RWPE2 (cell line): ENCODE measurements at places on chromosomes 7 and 10.

GRCh38 chr10:109027534-109028185 is 895.7 kb downstream of the XPNPEP1 start:
- DNase-seq = no peak

DNA sequence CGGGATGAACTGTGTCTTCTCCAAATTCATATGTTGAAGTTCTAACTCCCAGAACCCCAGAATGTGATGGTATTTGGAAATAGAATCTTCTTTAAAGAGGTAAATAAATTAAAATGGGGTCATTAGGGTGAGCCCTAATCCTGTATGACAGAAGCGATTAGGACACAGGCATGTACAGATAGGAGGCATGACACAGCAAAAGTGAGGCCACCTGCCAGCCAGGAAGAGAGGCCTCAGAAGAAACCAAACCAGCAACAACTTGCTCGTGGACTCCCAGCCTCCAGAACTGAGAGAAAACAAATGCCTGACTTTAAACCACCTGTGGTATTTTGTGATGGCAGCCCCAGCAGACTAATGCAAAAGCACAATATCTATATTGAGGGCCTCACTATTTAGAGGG is 214.3 kb downstream of the NEBL start:
- DNase-seq = no peak

- no peak for DNase-seq
Observed at GRCh38 chr10:21095073-21095472, 198.0 kb upstream of the NEBL start.

GRCh38 chr10:129796710-129797420 is 167.2 kb downstream of the EBF3 start:
- no peak for DNase-seq

DNA sequence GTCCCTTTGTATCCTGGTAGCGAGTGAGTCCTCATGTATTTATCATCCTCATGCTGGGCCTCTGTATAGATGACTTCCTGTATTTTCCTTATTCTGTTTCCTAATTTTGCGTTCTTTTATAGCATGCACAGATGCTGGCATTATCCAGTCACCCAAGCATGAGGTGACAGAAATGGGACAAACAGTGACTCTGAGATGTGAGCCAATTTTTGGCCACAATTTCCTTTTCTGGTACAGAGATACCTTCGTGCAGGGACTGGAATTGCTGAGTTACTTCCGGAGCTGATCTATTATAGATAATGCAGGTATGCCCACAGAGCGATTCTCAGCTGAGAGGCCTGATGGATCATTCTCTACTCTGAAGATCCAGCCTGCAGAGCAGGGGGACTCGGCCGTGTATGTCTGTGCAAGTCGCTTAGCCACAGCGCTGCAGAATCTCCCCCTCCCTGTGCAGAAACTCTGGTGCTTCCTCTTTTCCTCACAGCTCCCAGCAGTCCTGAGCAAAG is 183.1 kb upstream of the PRSS58 start:
- no peak for DNase-seq

GRCh38 chr10:23897267-23897666 is 311.7 kb upstream of the KIAA1217 start:
- DNase-seq = no peak

GRCh38 chr7:131042269-131043160 is 285.2 kb upstream of the MKLN1 start:
- DNase-seq = no peak

DNA sequence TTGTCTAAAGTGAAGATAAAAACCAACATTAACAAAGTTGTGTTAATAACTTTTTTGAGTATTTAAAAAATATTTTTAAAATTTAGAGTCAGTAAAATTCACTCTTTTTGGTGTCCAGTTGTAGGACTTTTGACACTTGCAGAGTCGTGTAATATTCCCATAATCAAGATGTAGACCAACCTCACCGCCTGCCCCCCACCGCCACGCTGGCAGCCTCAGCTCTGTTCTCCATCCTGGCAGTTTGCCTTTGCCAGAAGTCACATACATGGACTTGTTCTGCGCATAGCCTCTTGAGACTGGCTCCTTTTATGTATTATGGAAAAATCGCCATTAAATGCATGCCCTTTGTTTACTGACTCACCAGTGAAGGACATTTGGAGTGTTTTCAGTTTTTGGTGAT is 27.3 kb upstream of the SYCE1 start:
- no peak for DNase-seq

GRCh38 chr7:81624021-81624592 is 145.7 kb downstream of the HGF start:
- DNase-seq = no peak

- DNase-seq = no peak
Observed at GRCh38 chr10:119303886-119304285, 96.5 kb downstream of the GRK5 start.

DNA sequence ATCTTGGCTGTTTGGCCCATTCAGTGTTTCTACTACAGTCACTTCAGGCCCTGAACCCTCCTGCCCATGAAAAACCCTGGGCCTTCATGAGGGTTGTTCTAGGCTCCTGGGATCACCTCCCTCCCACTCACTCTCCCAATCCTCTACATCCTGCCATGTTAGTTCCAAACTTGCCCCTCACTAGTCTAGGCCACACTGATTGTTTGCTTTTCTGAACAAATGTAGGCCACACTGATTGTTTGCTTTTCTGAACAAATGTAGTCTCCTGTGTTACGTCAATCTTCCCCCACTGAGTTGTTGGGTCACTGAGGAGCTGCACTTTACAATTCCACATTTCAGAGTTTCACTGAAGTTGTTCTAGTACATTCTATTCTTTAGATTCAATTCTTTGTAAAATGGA is 5.3 kb upstream of the ALDH18A1 start:
- DNase-seq = no peak

DNA sequence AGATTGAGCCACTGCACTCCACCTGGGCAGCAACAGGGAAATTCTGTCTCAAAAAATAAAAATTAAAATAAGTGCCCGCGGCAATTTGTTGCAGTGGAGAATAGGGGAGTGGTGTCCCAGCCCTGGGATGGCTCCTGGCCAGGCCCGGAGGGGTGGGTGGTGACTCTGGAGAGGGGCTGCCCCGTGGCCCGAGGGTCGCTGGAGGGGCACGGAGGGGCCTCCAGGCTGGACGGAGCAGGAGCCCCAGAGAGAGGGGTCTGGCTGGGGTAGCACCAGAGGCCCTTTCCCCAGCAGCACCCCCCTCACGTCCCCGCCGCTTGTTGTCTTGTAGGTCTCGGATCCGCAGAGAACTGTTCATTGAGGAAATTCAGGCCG is 38.6 kb upstream of the SH2B2 start:
- no peak for DNase-seq

DNA sequence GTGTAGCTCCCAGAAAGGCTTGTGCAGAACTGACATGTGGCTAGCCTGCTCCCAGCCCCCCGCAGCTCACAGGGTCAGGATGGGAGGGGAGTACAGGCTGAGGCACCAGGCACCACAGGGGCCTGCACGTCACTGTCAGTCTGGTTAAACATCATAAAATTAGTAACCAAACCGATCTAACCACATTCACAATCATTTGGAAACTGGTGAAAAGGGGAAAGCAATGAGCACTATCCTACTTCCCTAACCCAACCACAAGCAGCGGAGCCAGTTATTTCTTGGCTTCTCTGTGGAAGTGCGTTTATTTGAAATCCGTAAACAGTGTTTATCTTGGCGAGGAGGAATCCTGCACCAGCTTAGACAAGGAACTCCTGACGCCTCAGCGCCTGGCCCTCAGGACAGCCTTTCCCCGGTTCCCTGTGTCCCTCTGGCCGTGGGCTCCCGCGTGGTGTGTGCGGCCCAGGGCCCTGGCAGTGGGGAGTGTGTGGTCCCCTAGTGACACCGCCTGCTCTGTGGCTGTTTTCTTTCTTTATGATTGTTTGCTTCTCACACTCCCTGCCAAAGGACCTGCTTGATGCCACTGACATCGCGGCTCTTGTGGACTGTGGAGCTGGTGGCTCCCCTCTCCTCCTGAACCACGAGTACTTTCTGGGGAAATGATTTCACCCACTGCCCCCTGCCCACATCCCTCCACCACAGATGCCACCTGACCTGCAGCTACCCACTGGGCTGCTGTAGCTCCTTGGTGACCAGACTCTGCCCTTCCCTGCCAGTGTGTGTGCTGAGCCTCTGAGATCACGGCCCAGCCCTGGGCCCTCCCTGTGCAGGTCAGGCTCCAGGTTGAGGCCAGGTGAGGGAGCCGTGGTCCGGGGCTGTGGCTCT is 38.0 kb downstream of the INPP5A start:
- DNase-seq = no peak

DNA sequence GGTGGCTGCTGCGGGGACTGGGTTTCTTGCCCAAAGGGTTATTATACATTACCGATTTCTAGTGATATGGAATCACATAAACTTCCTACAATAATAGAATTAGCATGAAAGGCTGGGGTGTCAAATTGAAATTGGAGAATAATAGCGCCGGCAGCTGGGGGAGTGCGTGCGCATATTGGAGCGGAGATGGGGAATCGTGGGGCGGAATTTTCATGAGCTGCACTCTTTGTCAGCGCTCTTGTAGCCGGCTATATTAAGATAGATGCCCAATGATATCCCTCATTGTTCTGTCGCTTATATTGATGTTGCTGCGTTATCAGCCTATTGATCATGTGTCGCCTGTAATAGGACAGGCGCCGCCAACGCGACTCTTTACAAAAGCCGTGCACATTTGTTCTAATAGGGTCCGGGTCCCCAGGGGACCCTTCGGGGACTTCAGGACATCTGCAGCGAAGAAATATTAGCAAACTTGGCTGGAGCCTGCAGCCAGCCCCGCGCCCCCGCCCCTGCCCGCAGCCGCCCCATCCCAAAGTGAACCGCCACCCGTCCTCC is 5.1 kb downstream of the UNCX start:
- no peak for DNase-seq

- no peak for DNase-seq
Observed at GRCh38 chr10:103475437-103475836, 3.6 kb downstream of the CALHM3 start.

DNA sequence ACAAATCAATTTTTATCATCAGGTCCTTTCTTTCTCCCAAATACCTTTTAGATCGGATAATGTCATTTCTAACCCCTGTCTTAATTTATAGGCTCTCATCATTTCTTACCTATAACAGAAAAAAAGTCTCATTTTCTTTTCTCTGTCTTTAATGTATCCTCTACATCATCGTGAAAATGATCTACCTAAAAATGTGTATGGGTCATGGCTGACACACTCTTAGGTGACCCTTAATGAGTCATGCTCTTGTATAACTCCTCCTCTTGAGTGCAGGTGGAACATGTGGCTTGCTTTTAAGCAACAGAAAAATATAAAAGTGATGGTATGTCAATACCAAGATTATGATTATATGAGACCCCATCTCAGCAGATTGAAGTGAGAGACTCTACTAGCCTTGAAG is 139.4 kb downstream of the SEMA3C start:
- DNase-seq = no peak

DNA sequence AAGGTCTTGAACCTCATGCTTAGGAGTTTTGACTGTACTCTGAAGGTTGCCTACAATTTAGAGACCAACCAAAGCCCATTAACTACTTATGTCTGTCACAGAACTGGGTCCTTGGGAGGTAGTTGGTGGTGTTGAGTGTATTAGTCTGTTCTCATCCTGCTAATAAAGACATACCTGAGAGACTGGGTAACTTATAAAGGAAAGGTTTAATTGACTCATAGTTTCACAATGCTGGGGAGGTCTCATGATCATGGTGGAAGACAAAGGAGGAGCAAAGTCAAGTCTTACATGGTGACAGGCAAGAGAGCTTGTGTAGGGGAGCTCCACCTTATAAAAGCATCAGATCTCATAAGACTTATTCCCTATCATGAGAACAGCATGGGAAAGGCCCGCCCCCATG is 319.6 kb upstream of the ZMIZ1 start:
- no peak for DNase-seq

GRCh38 chr7:71171476-71171875 is 39.5 kb downstream of the GALNT17 start:
- DNase-seq = no peak

- no peak for DNase-seq
Observed at GRCh38 chr7:117405519-117405918, 21.8 kb downstream of the ASZ1 start.

- DNase-seq = no peak
Observed at GRCh38 chr10:59901470-59901869, 4.9 kb downstream of the CCDC6 start.

GRCh38 chr7:124536156-124536762 is 229.3 kb downstream of the GPR37 start:
- no peak for DNase-seq

DNA sequence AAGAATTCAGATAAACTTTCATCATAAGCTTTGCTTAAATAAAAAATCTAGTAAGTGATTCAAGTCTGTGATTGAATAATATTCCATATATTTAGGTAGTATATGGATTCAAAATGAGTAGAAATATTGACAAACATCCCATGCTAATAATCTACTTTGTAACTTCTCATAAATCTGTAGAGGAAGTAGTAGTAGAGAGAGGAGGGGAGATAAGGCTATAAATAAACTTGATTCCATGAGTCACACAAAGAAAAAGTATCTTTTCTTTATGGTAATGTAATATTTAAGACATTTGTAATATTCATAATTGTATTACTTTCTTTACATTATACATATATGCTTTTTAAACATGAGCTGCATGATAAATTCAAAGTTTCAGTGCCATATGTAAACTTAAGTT is 25.6 kb upstream of the CD36 start:
- no peak for DNase-seq

GRCh38 chr10:113897693-113898618 is 43.5 kb downstream of the NHLRC2 start:
- DNase-seq = no peak
